NCI-H446 (cell line): ENCODE measurements at places on chromosomes 12 and 14.
A peak's percentile ranks its signal among the peaks of the same experiment; 100 is the strongest.

DNA sequence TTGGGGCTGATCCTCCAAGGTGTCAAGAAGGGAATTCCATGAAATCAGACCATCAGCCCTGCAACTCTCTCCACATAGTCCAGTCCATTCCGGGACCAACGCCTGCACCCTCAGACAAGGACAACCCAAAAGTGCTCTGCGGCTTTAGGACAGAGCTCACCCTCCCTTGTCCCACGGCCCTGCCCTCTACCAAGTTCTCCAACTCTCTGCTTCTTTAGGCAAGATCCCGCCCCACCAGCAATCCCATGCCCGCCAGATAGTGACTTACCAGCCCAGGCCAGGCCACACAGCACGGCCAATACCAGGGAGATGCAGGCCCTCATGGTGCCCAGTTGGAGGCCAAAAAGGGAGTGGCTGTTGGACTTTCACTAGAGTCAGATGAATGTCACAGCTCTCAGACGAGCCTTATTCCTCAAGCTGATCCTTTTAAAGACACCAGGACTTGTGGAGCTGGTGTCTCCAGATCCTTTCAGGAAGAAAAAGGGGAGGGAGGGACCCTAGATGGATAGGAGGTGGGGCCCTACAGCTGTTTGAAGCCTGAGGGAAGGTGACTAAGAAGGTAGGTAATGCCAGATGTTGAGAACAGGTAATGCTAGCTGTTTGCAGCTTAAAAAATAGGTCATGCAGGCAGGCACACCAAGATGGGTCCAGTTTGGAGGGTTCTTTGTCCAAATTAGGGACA lies at the start of gene ENDOU:
TSS of gene ENDOU (minus strand) at position 400 of the 682 bp plus-strand sequence. CDS start at position 323, 77 bp downstream.
- DNase-seq: no peak

GRCh38 chr14:93318927-93319326 lies 13.9 kb downstream of the BTBD7 start:
- DNase-seq: no peak

DNA sequence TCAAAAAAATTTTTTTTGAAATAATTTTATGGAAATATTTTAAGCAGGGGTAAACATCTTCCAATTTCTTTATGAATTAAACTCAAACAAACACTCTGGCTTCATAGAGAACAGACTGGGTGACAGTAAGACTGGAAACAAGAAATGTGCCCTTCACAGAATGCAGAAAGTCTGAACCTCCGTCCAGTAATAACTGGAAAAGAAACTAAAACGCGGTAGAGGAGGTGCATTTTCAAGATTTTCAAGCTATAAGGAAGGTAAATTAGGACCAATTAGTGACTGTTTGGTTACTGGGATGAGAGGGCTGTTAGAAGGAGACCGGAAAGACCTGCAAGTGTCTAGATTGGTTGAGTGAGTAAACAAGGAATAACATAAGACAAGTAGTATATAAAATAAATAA lies 245.7 kb downstream of the CEP128 start:
- no peak for DNase-seq

- DNase-seq: no peak
Measured at GRCh38 chr12:125254856-125255255, 189.6 kb downstream of the AACS start.

DNA sequence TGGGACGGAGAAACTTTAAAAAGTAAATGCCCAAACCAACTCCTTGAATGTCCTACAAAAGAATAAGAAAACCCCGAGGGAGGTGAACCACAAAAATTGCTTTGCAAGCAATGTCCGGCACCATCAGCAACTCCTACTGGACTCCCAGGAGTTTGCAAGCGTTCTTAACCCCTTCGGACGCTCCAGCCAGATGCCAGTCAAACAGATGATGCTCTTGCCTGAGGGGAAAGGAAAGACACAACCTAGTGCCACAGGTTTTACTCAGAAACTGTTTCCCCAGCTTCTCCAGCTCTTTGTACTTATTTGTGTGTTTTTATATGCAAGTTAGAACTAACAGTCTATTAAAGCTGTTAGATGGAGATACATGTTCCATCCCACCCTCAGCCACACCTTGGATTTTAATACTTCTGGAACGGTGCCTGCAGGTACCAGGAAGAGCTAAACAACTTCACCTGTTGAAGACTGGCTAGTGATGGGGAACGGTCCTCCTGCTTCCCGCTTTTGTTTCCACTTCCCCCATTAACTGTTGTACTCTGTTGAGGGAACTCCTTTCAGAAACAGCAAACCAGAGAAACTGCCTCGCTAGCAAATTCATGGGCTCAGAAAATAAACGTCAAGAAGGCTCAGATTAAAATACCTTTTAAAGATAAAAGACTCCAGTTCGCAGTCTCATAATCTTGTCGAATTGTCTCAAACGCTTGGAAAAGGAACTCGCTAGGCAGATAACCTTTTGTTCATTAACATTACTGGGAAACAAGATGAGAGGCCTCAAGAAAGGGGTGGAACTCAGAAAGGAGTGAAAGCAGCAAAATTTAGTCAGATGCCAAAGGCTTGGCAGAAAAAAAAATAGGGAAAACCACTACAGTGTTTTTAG lies 1.1 kb upstream of the FERMT2 start:
- DNase-seq: peak; percentile 43

DNA sequence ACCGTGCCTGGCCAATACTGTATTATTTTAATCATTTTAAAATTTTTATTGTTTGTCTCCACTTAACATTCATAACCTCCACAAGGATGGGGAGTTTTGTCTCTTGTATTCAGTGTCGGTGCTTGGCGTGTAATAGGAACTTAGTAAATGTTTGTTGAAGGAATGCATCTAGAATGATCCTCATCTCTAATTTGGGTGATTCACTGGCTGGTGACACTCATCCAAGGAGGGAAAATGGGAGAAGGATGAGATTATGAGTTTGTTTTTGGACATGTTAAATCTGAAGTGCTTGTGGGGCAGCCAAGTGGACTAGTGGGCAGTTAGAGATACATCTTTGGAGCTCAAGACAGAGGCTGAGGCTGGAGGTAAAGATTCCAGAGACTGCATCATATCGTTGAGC lies 5.1 kb downstream of the KLC1 start:
- DNase-seq: no peak

DNA sequence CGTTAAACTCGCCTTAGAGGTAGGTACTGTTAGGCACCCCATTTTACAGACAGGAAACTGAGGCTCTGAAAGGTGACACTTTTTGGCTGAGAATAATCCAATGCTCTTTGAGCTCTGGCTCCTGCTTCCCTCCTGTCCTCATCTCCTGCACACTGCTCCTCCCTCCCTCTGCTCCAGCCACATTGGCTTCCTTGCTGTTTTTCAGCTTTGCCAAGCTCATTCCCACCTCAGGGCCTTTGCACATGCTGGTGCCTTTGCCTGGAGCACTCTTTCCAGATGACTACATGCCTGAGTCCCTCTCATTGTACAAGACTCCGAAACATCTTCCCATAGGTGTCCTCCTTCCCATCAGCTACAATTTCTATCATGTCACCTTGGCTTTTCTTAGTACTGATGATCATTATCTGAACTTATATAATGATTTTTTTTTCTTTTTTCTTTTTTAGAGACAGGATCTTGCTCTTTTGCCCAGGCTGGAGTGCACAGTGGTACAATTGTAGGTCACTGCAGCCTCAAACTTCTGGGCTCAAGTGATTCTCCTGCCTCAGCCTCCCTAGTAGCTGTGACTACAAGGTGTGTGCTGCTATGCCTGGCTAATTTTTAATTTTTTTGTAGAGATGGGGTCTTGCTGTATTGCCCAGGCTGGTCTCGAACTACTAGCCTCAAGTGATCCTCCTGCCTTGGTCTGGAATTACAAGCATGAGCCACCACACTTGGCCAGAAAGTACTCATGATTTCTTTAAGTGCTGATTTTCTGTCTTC lies 15.2 kb downstream of the MSI1 start:
- DNase-seq: no peak

DNA sequence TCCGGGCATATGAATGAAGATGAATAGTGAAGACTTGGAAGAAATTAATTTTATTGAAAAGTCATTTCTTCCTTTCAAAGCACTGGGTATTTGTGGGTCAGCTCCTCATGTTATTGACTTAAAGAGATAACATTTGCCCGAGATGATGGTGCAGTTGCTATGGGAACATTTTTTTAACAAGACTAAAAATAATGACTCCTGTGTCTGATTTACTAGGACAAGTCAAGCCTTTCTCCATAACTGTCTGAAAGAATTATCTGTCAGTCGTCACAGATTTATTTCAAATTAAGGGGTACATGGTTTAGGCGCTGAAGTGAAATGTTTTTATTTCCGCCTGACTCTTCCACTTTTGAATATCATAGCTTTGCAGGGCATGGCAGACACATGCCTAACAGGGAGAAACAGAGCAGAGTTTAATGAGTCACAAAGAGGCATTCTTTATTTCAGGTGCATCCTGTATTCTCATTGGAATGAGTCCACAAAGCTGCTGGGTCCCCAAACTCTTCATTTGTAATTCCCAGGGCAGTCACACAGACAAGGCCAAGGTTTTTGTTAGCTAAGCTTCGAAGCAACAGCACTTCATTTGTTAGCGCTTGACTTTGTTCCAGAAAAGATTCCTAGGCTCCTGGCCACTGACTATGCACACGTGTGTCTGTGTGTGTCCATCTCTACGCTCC lies 4.3 kb upstream of the GPHB5 start:
- DNase-seq: no peak

DNA sequence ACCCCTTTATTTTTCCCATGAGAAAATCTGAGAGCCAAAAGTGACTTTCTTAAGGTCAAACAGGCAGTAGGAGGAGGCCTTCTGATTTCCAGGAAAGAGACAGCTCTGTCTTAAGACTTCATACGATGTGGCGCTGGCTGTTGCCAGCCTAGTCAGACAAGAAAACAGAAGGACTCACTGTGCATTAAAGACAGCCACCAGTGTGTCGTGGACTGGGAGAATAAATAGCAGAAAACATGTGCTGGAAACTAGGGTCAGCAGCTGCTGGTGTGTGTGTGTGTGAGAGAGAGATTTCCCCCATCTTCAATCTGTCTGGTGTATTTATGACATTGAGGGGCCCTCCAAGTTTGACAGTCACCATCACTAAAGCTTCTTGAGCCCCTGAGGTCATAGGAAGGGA lies 708.6 kb upstream of the TMEM132C start:
- DNase-seq: no peak

GRCh38 chr12:72330301-72330700 lies 58.1 kb downstream of the TRHDE start:
- no peak for DNase-seq

- DNase-seq: no peak
Measured at GRCh38 chr12:109926488-109927210, 26.6 kb downstream of the TCHP start.

DNA sequence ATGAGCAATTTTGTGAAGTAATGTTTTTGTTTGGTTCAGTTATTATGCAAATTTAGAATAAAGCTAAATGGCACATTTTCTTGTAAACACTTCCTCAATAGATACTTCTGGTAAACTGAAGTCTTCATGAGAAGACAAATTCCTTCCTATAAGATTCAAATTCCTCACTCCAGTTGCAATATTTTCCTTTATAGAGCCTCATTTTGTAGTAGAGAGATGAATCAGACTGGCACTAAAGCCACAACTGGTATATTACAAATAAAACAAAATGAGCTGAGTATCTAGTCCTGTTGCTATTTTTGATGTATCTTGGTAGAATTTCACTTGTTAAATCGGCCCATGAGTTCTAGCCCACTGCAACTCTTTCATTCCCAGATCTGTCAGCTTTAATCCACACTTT lies 5.5 kb downstream of the LGR5 start:
- no peak for DNase-seq

DNA sequence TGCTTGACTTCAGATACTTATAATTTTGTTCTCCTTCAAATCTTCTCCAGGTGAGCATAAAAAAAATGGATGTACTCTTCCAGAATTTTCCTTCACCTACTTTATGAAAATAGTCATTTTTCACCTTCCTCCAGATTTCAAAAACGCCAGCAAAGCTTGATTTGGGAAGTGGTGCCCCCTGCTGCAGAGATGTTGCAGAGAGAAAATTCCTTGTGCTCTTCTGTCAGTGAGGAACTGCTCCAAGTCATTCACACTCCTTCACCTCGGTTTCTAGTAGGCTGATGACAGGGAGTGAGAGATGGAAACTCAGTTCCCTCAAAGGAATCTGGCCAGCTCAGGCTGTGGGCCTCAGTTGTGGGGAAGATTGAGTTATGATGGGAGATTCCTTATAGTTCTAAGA lies 24.2 kb upstream of the RNASE3 start:
- DNase-seq: no peak

DNA sequence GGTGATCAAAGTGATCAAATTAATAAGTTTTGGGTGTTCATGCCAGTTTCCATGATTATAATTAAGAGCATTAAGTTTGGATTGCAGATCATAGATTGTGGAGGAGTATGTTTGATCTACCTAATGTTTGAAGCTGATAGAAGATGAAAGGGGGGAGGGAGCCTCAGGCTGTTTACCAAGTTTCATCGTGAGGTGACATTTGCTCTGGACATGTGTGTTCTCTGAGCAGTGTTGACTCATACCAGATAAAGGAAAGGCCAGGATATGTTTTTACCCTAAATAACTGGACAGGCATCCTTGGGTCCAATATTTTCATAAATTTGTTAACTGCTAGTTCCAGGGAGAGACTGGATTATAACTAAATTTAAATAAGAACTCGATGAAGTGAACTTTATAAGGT lies 3.5 kb upstream of the SEL1L start:
- DNase-seq: no peak

DNA sequence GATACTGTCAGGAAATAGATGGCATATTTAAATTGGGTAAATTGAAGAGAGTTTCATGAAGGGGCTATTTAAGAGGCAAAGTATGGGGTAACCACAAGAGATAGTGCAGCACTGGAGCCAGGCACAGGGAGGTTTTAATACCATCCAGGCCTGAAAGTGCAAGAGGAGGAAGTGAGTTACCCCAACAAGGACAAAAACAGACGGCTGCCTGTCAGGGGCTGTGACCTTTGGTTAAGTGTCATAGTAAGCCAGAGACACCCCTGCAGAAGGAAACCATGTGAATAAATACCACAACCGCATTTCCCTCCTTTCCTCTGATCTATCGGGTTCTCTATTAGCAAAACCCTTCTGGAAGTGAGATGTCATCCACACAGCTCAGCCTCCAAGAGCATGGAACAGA lies 122.0 kb upstream of the DHRS4 start:
- DNase-seq: no peak

GRCh38 chr14:105061428-105062047 lies 3.7 kb downstream of the GPR132 start:
- DNase-seq: no peak

- DNase-seq: no peak
Measured at GRCh38 chr12:98814254-98814653, 169.2 kb downstream of the APAF1 start.

- DNase-seq: no peak
Measured at GRCh38 chr12:53325511-53326061, 4.2 kb upstream of the AAAS start.

GRCh38 chr12:107131832-107132616 lies 38.7 kb upstream of the CRY1 start:
- peak; percentile 23 for DNase-seq

DNA sequence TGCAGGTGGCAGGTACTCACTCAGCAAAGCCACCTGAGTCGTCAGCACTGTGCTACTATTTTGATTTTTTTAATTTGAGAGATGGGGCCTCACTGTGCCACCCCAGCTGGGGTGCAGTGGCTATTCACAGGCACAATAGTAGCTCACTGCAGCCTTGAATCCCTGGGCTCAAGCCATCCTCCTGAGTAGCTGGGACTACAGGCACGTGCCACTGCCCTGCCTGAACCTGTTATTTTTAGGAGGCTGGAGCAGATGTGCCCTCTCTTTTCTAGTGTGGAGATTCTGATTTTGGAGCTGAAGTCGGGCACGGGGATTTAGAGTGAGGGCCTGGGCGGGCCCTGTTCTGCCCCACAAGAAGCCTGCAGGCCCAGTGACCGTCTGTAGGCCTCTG lies 17.3 kb downstream of the SLC25A47 start:
- no peak for DNase-seq
